ENCODE measurements at places on chromosomes 3 and 15. TPM values are rescaled to one million over a fixed set of nuclear protein-coding genes. Genes with fewer than 3 reads are reported as not detected.

PRKAR2A gene
- 37.0 TPM for total RNA-seq

NR1I2 gene
- total RNA-seq, result 0.28 TPM

TMEM158 gene
- not detected for total RNA-seq

EPHB1 gene
- total RNA-seq, result 0.39 TPM

SERPINI2 gene
- not detected for total RNA-seq

DYNLT2B gene
- 15.4 TPM for total RNA-seq

CYP1A1 gene
- total RNA-seq, result 12.0 TPM

KLHL40 gene
- not detected for total RNA-seq

SLC12A8 gene
- 0.47 TPM for total RNA-seq

ARGFX gene
- total RNA-seq, result not detected

GRCh38 chr3:74537857-74538256 lies 76.6 kb downstream of the CNTN3 start:
- no peaks in the 10 kb centered on the region for H3K27me3 ChIP-seq
- H3K4me3 ChIP-seq, result no peak overlapping the region
- H3K36me3 ChIP-seq, result no peaks in the 10 kb centered on the region
- no peak overlapping the region for H3K27ac ChIP-seq
- no peaks in the 10 kb centered on the region for H3K4me1 ChIP-seq

DNA sequence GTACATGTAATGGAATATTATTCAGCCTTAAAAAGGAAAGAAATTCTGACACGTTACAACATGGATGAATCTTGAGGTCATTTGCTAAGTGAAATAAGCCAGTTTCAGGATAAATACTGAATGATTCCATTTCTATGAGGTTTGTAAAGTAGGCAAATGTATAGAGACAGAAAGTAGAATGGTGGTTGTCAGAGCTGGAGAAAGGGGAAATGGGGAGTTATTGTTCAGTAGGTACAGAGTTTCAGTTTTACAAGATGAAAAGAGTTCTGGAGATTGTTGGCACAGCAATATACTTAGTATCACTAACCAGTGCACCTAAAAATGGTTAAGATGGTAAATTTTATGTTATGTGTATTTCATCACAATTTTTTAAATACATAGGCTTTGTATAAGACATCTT lies 60.6 kb downstream of the USP8 start:
- no peak overlapping the region for H3K4me3 ChIP-seq
- no peak overlapping the region for H3K27ac ChIP-seq
- H3K27me3 ChIP-seq, result no peaks in the 10 kb centered on the region
- H3K4me1 ChIP-seq, result peaks cover 20% of the 10 kb centered on the region
- peaks cover 55% of the 10 kb centered on the region for H3K36me3 ChIP-seq
- no peak for DNase-seq

- no peaks in the 10 kb centered on the region for H3K36me3 ChIP-seq
- no peaks in the 10 kb centered on the region for H3K4me1 ChIP-seq
- H3K4me3 ChIP-seq, result no peak overlapping the region
- H3K27ac ChIP-seq, result no peak overlapping the region
- DNase-seq, result no peak
- H3K27me3 ChIP-seq, result peaks cover 3% of the 10 kb centered on the region
Observed at GRCh38 chr3:12449889-12450682, 34.2 kb upstream of the TSEN2 start.

- DNase-seq, result no peak
- peaks cover 2% of the 10 kb centered on the region for H3K4me1 ChIP-seq
- H3K27me3 ChIP-seq, result peaks cover 3% of the 10 kb centered on the region
- no peak overlapping the region for H3K4me3 ChIP-seq
- no peak overlapping the region for H3K27ac ChIP-seq
Observed at GRCh38 chr3:141646760-141647561, 91.1 kb upstream of the RNF7 start.

- H3K27me3 ChIP-seq, result peaks cover 8% of the 10 kb centered on the region
- no peak overlapping the region for H3K4me3 ChIP-seq
- H3K4me1 ChIP-seq, result no peaks in the 10 kb centered on the region
- no peak overlapping the region for H3K27ac ChIP-seq
- no peak for DNase-seq
Observed at GRCh38 chr3:107222907-107223306, 154.3 kb upstream of the CCDC54 start.

- H3K4me3 ChIP-seq, result no peak overlapping the region
- no peak for DNase-seq
- H3K4me1 ChIP-seq, result no peaks in the 10 kb centered on the region
- peaks cover 4% of the 10 kb centered on the region for H3K27me3 ChIP-seq
- no peak overlapping the region for H3K27ac ChIP-seq
- no peaks in the 10 kb centered on the region for H3K36me3 ChIP-seq
Observed at GRCh38 chr15:80530737-80531365, 126.7 kb downstream of the ARNT2 start.

- H3K4me3 ChIP-seq, result no peak overlapping the region
- H3K4me1 ChIP-seq, result peaks cover 1% of the 10 kb centered on the region
- peak; percentile 26 for DNase-seq
- H3K27ac ChIP-seq, result no peak overlapping the region
- H3K36me3 ChIP-seq, result no peaks in the 10 kb centered on the region
Observed at GRCh38 chr3:46705751-46706552, 4.8 kb downstream of the TMIE start.

DNA sequence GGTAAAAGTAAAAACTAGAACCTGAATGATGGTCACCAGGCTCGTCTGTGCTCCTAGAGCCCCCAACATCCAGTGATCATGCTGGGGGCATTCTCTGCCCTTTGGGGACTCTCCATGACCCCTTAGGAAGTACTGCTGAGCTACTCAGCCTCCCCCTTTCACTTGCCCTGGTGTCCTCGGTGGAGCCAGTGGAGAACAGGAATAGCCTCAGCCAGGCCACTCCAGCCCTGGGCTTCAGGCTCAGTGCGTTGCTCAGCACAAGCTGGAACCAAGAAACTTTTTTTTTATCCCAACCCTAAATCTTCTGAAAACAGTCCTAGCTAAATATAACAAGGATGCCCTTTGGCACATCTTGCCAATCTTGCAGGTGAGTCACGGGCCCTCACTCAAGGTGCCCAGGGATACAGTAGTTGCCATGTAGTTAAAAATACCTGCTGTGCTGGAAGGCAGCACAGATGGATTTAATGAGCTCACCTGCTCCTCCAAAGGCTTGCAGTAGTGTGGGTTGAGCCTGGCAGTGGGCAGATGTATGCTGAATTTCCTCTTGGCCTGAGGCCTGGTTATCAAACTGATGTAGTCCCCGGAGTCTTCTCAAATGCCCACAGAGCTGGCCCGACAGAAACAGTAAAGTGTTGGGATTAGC lies 46.9 kb upstream of the TMEM158 start:
- H3K4me3 ChIP-seq, result no peak overlapping the region
- H3K27ac ChIP-seq, result no peak overlapping the region
- H3K4me1 ChIP-seq, result no peaks in the 10 kb centered on the region
- H3K36me3 ChIP-seq, result no peaks in the 10 kb centered on the region
- DNase-seq, result no peak
- peaks cover 15% of the 10 kb centered on the region for H3K27me3 ChIP-seq

DNA sequence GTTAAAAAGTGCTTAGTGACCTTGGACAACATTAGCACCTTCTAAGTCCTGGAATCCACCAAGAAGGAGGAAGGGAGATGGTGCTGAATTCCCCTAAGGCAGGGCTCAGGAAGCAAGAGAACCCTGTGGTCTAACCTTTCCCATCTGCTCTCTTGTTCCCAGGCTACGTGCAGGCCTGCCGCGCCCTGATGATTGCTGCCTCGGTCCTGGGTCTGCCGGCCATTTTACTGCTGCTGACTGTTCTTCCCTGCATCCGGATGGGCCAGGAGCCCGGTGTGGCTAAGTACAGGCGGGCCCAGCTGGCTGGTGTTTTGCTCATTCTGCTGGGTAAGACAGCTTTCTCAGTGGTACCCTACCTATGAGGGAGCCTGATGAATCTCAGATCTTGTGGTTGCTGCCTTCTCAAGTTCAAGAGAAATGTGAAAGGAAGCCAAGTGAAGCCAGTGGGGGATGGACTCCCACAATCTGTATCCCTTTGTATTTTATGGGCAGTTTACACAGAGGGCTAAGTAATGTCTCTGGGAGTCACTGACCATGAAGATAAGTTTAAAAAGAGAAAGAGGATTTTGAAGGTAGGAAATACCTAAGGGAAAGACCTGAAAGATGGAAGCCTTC lies 4.4 kb downstream of the CLDN11 start:
- peaks cover 37% of the 10 kb centered on the region for H3K27me3 ChIP-seq
- no peak overlapping the region for H3K4me3 ChIP-seq
- H3K36me3 ChIP-seq, result peaks cover 1% of the 10 kb centered on the region
- no peak overlapping the region for H3K27ac ChIP-seq

DNA sequence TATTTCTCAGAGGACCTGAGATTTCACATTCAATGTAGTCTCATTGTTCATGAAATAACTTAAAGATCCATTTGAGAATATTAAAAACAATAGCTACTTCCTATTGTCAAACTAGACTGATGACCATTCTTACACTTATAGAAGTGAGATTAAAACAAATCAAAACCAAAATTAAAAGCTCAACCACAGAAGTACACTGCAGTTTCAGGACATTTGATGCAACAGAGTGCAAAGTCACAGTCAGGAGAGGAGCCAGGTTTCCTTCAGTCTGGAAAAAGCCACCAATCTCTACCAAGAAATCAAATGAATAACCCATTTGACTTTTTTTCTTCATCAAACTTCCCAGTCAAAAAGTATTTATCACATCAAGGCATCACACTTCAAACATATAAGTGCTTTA lies 5.5 kb downstream of the CCPG1 start:
- no peak overlapping the region for H3K4me3 ChIP-seq
- H3K36me3 ChIP-seq, result peaks cover 9% of the 10 kb centered on the region
- H3K27me3 ChIP-seq, result no peaks in the 10 kb centered on the region
- H3K4me1 ChIP-seq, result peaks cover 22% of the 10 kb centered on the region
- DNase-seq, result no peak

GRCh38 chr3:115165266-115165665 lies 18.2 kb upstream of the ZBTB20 start:
- peak overlapping the region; percentile 75 for H3K27ac ChIP-seq
- no peak for DNase-seq

GRCh38 chr3:127038466-127038865 lies 55.6 kb downstream of the PLXNA1 start:
- H3K27me3 ChIP-seq, result no peaks in the 10 kb centered on the region
- H3K4me1 ChIP-seq, result no peaks in the 10 kb centered on the region
- H3K4me3 ChIP-seq, result no peak overlapping the region

DNA sequence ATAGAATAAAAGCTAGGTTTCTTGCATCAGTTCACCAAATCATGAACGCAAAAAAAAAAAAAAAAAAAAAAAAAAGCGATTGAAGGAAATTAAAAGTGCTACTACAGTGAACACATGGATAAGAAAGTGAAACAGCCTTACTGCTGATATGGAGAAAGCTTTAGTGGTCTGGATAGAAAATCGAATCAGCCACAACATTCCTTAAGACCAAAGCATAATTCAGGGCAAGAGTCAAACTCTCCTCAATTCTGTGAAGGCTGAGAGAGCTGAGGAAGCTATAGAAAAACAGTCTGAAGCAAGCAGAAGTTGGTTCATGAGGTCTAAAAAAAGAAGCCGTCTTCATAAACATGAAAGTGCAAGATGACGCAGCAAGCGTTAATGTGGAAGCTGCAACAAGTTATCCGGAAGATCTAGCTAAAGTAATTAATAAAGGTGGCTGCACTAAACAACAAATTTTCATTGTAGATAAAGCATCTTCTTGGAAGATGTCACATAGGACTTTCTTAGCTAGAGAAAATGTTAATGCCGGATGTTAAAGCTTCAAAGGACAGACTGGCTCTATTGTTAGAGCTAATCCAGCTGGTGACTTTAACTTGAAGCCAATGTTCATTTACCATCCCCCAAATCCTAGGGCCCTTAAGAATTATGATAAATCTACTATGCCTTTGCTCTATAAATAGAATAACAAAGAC lies 19.2 kb downstream of the P3H2 start:
- H3K27me3 ChIP-seq, result peaks cover 21% of the 10 kb centered on the region
- no peak overlapping the region for H3K27ac ChIP-seq
- peak overlapping the region; percentile 39 for H3K4me3 ChIP-seq
- no peak for DNase-seq
- H3K36me3 ChIP-seq, result no peaks in the 10 kb centered on the region

GRCh38 chr3:65039754-65040210 lies 352.0 kb upstream of the ADAMTS9 start:
- no peak overlapping the region for H3K4me3 ChIP-seq
- no peaks in the 10 kb centered on the region for H3K27me3 ChIP-seq
- no peak for DNase-seq
- no peak overlapping the region for H3K27ac ChIP-seq
- no peaks in the 10 kb centered on the region for H3K4me1 ChIP-seq

GRCh38 chr15:67062369-67062985 lies 2.9 kb upstream of the SMAD3 start:
- peaks cover 12% of the 10 kb centered on the region for H3K4me1 ChIP-seq
- peaks cover 3% of the 10 kb centered on the region for H3K36me3 ChIP-seq
- H3K27ac ChIP-seq, result no peak overlapping the region
- H3K27me3 ChIP-seq, result peaks cover 29% of the 10 kb centered on the region
- no peak overlapping the region for H3K4me3 ChIP-seq
